Vein endothelial cell (primary cell): ENCODE measurements at places on chromosomes 13 and 19. TPM values are rescaled to one million over a fixed set of nuclear protein-coding genes. Genes with fewer than 3 reads are reported as not detected.

PTPRH gene
- 0.48 and 0.65 TPM in 2 replicates for total RNA-seq

F2RL3 gene
- total RNA-seq = 4.6 and 4.9 TPM in 2 replicates

SAFB gene
- 45.4 and 51.1 TPM in 2 replicates for total RNA-seq

PDE4A gene
- total RNA-seq = 3.6 and 5.6 TPM in 2 replicates
